ENCODE measurements at places on chromosomes 12 and 14.

- peak; percentile 42 for DNase-seq
Observed at GRCh38 chr14:72810201-72810600, 83.7 kb downstream of the DPF3 start.

DNA sequence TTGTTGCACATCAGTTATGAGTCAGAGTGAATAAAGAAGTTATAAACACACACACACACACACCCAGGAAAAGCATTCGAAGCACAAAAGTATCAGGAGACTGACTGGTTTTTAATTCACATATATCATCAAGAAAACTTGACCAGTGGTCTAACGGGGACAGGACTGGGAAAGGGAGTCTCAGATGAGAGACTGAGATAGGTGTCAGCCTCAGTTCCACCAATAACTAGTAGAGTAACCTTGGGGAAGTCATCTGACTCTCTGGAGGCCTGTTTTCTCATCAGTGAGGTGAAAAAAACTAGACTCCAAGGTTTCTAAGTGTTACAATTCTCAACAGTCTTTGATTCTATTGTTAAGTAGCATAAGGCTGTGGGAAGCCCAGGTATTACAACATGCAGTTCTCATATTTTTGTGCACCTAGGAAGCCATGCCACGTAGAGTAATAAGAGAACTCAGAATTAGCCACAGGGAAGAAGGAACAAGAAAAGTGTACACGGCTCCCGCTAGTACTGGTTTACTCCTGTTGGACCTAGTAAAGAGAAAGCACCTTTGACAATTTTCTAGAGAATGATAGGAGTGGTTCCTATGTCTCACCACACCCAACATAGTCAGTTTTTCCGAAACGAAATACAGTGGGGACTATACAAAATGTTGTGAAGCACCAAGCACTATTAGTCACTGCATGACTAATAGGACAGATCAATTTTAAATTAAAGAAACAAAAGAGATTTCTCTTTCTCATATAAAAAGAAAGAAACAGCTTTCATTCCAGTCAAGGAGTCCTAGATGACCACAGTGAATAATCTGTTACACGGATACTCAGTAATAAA, 5.0 kb downstream of the PPTC7 start:
- no peak for DNase-seq

GRCh38 chr12:62256408-62257096, 3.7 kb upstream of the USP15 start:
- DNase-seq = no peak

DNA sequence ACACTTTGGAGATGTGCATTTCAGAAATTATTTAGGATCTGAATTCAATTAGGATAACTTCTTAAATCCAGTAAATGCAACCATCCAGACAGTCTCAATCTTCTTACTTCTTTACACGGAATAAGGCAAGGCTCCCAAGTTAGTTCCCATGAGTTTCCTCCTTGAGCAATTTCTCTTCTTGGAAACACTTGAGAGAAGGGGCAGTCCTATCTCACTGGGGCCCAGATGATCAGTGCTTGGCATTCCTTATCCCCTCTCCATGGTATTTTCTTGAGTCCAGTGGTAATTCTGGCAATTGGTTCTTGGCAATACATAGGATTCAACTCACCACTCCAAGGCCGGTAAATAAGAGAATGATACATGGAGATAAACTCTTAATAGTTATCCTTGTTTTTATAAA, 87.1 kb upstream of the PTHLH start:
- no peak for DNase-seq

DNA sequence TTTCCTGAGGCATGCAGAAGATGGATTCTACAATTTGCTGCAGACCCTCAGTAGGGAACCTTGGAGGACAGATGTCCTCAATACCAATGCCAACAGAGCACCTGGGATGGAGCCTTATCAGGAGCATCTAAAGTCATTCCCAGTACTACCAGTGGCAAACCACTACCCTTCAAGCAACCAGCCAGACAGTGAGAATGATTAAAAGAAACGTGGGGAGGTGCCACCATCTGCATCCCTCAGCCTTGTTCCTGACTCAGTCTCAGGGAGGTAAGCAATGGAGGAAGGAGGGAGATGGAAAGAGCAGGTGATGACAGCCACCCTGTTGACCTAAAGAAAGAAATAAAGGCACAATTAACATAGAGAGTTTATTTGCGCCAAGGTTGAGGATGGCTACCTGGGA, 175.2 kb upstream of the GRIN2B start:
- DNase-seq = no peak

DNA sequence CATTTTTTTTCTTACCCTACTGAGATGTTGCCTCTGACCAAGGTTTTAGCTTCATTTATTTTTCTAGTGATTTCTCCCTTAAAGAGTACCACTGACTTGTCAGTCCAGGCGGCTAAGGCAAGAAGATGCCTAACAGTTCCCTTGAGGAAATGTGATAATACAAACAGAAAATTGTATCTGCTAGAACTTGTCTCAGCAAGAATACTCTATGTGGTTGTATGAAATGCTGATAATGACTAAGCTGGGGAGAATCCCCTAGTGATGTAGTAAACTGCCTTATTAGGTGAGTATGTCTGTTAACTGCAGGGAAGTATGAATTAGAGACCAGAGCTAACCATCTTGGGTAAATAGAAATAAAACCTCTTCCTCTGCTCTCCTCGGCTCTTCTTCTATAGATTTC, 6.7 kb downstream of the C12orf54 start:
- no peak for DNase-seq

GRCh38 chr14:23297611-23298277, 4.9 kb downstream of the PPP1R3E start:
- no peak for DNase-seq

DNA sequence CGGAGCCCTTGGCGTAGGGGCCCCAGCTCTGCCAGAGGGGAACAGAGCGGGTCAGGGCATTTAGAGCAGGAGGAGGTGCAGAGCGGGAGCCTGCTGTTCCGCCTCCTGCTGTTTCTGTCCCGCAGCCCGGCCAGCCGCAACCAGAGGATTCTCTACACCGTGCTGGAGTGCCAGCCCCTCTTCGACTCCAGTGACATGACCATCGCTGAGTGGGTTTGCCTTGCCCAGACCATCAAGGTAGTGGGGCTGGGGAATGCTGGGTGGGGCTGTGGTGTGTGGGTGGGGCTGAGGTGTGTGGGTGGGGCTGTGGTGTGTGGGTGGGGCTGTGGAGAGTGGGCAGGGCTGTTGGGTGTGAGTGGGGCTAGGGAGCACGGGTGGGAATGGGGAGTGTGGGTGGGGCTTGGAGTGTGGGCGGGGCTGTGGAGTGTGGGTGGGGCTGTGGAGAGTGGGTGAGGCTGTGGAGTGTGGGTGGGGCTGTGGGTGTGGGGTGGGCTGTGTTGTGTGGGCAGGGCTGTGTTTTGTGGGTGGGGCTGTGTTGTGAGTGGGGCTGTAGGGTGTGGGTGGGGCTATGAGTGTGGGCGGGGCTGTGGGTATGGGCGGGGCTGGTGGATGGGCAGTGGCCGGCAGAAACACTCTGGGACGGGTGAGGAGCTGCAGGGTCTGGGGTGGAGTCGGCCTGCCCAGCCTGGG, 8.0 kb downstream of the ASPG start:
- DNase-seq = no peak

DNA sequence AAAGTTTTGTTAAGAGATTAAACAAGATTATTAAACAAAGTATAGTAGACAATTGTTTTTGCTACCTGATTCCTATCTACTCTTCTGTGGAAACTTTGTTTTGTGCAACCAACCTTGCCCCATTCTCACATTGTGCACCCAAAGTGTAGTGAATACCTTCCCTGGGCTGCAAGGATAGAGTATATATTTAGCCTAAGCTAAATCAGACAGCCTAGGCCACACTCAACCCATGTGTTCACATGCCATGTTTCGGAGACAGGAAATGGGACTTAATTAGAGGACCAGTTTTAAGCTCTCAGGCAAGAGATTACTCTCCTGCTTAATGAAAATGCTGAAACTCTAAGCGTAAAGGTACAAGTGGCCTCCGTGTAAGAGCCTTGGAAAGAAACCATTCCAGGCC, 734.9 kb upstream of the USP15 start:
- DNase-seq = no peak

DNA sequence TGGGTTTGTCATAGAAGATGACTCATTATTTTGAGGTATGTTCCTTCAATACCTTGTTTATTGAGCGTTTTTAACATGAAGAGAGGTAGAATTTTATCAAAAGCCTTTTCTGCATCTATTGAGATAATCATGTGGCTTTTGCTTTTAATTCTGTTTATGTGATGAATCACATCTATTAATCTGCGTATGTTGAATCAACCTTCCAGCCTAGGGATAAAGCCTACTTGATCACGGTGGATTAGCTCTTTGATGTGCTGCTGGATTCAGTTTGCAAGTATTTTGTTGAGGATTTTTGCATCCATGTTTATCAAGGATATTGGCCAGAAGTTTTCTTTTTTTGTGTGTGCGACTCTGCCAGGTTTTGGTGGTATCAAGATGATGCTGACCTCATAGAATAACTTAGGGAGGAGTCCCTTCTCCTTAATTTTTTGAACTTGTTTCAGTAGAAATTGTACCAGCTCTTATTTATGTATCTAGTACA, 602.6 kb downstream of the SNAPC1 start:
- DNase-seq = no peak

DNA sequence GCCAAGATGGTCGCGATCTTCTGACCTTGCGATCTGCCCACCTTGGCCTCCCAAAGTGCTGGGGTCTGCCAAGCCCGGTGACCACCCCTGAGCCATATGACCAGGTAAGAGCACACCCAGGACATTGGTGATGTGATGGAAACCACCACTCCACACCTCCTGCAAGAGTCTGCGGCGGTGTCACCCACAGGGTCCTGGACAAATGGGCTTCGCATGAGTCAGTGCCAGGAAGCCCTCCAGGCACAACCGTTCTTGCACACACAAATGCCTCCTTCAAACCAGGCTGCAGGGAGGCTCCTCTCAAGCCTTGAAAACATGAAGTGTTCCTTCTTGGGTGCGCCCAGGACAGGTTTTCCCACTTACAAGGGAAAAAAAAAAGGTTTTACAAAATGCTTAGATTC, 16.6 kb downstream of the PITPNM2 start:
- no peak for DNase-seq

DNA sequence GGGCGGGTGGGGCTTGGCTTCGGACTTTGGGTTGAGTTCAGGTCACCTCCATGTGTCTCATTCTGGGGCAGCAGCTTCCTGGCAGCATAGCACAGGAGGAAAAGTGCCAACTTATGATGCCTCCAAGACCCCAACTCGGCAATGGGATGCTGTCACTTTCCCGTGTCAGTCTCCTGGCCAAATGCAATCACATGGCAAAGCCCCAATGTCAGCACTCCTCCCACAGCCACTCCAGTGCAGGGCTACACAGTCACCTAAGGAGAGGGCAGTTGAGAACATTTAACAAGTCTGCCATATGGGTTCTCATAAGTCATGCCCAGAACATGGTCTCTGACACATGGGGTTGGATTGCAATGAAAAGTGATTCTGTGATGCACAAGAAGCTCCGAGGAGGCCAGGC, 26.7 kb downstream of the ELK3 start:
- DNase-seq = no peak

- no peak for DNase-seq
Observed at GRCh38 chr12:119803381-119803791, 73.7 kb downstream of the CIT start.

- no peak for DNase-seq
Observed at GRCh38 chr12:71158361-71158882, 623 bp upstream of the TSPAN8 start.

GRCh38 chr12:26428420-26428819, 233.0 kb downstream of the SSPN start:
- no peak for DNase-seq

DNA sequence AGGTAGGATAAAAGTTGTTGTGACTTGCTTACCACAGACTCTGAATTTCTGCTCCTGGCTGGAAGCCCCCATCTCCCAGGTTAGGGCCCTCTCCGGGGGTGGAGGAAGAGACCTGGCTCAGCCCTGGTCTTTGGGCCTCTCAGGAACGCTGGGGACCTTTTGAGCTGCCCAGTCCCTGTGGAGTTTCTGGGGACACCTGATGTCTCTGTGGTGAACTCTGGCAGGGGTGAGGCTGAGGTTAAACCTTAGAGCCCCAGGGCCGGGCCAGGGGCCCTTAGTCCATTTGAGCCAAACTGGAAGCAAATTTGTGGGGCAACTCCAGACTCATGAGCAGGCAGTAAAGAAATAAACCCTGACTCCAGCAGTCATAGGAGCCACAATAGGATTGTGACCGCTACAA, 112.1 kb downstream of the ADGRD1 start:
- DNase-seq = no peak

- no peak for DNase-seq
Observed at GRCh38 chr12:12336511-12336910, 13.5 kb downstream of the MANSC1 start.

DNA sequence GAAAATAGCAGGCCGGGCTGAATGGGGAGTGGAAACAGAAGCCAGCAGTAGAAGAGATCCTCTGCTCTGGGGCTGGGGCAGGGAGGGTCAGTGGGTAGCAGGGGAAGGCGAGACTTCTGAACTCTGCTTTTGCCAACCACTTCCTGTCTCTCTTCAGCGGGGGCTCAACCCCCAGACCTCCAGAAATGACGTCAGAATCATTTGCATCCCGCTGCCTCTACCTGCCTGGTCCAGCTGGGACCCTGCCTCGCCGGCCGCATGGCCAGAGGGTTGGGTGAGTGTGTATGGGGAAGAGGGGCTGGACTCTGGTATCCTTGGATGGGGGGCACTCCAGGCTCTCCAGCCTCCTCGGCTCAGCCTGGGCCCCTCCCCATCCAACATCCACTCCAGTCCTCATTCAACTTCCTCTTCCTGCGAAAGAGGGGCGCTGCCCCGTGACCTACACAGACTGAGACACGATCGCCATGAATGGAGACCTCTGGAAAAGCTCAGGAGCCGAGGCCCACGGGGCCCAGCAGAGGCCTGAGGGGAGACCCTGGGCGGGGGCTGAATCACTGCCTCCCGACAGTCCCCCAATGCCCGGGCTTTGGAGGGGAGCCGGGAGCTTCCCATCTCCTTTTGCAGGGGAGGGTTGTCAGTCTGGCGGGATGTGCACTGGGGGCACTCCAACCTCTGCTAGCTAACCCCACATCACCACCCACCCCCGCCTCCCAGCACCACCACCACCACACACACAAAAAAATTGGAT, 458 bp upstream of the HOXC4 start:
- no peak for DNase-seq

GRCh38 chr12:120264086-120264903, 1.2 kb downstream of the PXN start:
- no peak for DNase-seq

DNA sequence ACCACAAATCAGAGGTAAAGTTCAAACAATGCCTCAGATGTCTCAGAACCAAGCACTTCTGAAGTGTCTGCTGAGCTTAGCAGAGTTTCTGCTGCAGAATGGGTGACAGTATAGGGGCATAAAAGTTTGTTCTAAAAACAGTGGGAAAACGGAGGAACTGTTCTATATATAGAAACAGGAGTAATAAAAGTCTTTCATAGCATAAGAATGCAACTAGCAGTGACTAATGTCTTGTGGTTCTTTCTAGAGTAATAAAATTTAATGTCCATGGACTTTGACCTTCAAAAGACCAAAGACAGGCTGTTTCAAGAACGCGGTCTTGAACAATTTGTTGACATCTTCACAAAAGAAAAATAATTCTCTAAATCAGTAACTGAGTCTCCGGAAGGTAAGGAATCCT, 107.5 kb upstream of the FAR2 start:
- no peak for DNase-seq

All from T-helper 22 cell (primary cell).